ENCODE measurements at places on chromosomes 6 and 20. TPM values are rescaled to one million over a fixed set of nuclear protein-coding genes. Genes with fewer than 3 reads are reported as not detected.

RSPO3 gene
- 1.2 TPM for polyA plus RNA-seq

SYCP2L gene
- polyA plus RNA-seq, result 1.0 TPM

TNFAIP3 gene
- polyA plus RNA-seq, result 2.8 TPM

NKAIN2 gene
- 0.39 TPM for polyA plus RNA-seq

All from kidney (tissue), 22 donors.